ENCODE measurements at places on chromosomes 6 and 20.

- no peak for DNase-seq
Observed at GRCh38 chr20:16955971-16956370, 207.8 kb downstream of the OTOR start.

- no peak for DNase-seq
Observed at GRCh38 chr6:117985916-117986315, 78.9 kb downstream of the SLC35F1 start.

DNA sequence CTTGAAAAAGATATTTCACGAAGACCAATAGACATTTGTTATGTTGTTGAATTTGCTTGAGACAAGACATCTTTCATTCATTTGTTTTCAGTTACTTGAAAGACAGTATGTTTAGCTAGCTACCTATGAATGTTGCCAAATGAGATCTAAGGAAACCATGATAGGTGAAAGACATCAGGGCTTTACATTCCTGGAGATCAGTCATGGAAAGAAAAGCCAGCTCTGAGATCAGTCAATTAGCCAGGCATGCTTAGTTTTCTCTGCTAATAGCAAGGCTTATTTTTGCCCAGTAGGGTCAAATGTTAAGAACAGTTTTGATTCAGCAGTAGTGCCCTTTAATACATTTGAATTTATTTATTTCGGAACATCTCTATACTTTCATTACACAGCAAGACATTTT lies 116.5 kb upstream of the EDN1 start:
- no peak for DNase-seq

- no peak for DNase-seq
Observed at GRCh38 chr6:13672904-13673303, 38.7 kb downstream of the RANBP9 start.

DNA sequence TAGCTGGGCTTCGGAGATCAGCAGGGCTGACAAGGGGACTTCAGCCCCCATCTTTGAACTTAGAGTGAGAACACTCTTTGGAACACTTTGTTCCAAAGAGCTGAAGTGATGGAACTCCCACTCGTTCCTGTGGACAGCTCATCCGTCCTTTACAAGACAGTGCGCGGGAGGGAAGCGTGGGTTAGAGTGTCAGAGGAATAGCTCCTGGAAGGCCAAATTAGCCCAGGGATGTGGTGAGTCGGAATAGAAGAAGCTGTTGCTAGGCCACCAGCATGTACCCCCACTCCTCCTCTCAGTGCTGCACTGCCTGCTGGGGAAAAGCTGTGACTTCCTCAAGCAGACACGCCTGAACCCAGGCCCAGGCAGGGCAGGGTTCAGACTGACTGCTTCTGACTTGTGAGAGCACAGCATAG lies 1.7 kb downstream of the SDCBP2 start:
- no peak for DNase-seq

GRCh38 chr6:15313367-15313766 lies 67.5 kb downstream of the JARID2 start:
- no peak for DNase-seq

GRCh38 chr6:157987788-157988699 lies 6.4 kb downstream of the SYNJ2 start:
- DNase-seq: no peak

DNA sequence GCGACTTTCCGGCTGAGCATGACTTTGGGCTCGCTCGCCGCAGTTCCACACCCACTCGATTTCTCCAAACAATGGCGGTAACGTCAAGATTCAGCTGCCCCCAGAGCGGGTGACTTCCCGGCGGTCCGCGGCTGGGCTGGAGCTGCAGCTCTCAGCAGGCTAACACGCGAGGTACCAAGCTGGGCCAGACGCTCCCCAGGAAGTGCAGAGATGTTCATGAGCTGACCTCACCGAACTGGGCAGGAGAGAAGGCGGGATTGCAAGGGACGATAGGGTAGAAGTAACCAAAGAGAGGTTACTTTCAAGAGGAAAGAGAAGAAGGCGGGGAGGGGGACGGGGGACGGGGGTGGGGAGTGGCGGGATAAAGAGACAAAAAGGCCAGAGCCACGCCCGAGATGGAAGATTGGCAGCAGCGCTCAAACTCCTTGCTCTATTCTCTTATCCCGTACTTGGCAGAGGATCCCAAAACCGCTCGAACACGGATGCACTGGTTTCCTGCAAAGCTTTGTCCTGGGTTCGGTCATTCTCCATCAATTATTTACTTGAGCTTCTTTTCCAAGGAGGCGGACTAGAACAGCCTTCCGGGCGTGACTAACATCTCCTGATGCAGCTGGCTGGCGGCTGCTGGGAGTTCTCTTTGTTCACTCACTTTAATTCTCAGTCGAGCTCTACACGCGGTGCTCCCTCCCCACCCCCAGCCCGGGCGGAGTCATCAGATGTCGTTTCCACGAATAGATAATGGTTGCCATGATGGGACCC lies at the start of gene MTCL3:
TSS of gene MTCL3 (minus strand) at position 626 of the 759 bp plus-strand sequence.
- DNase-seq: peak; percentile 92

DNA sequence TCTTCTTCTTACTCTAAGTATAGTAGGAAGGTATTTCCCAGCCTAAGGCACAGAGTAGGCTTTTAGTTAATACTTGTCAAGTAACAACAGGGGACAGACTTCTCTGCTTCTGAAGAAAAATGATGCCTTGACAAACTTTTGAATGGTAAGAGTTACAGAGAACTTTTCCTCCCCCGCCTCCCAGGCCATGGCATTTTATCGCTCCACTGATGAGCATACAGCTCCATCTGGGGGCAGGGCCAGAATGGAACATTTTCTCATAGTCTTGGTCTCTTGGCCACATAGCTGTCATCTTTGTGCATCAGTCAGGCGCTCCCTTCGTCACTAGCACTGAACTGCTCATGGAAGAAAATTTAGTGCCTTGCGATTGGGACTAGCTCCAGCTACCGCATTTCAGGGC lies 1066.8 kb upstream of the CITED2 start:
- DNase-seq: no peak

GRCh38 chr6:42454428-42454791 lies 2.7 kb upstream of the TRERF1 start:
- no peak for DNase-seq

DNA sequence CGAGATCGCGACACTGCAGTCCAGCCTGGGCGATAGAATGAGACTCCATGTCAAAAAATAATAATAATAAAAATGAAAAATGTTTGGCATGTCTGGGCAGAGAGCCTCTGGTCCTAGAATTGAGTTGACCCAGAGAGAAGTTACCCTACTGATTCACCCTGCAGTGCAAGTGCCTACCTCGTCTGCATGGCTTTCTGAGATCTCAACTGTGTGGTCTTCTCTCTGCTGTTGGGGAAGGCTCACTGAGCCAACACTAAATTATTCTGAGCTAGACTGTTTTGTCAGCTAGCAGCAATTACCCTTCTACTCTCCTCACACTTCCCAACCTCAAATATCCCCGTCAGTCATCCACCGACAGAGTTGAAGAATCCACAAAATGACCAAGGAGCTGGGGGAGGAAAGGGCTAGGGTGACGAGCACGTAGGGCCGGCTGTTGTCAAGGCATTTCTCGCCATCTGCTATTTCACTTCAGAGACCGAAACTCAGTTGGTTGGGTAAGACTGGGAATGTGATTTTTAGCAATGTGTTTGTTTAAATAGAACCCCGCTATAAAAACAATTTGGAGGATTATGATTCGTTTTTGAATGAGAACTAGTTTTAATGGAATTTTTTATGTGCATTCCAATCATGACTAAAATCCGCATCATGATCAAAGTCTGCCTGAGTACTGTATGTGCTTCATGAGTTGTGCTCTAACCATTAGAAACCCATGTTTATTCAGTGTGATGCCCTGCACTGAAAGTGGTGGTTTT lies 9.4 kb downstream of the MAS1 start:
- no peak for DNase-seq

- no peak for DNase-seq
Observed at GRCh38 chr20:37945091-37945547, 42.2 kb downstream of the VSTM2L start.

DNA sequence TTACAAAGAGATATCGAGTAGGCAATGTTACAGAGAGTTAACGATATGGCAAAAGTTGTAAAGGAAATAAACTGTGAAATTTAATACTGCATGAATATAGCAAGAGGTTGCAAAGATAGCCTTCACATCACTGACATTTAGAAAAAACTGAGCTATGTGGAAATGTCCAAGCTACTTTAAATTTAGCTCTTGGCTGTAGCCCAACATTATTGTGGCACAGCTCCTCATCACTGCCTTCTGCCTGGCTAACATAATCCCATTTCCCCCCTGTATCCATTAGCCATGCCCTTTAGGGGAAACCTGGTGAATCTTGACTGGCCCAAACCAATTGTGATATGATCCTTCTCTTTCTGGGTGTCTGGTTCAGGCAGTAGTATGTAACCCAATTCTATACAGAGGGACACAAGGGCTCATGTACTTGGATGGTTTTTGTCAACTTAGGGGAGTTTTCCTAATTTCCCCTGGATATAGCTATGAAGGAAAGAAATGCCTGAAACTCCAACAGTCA lies 115.4 kb downstream of the PFDN4 start:
- DNase-seq: no peak

DNA sequence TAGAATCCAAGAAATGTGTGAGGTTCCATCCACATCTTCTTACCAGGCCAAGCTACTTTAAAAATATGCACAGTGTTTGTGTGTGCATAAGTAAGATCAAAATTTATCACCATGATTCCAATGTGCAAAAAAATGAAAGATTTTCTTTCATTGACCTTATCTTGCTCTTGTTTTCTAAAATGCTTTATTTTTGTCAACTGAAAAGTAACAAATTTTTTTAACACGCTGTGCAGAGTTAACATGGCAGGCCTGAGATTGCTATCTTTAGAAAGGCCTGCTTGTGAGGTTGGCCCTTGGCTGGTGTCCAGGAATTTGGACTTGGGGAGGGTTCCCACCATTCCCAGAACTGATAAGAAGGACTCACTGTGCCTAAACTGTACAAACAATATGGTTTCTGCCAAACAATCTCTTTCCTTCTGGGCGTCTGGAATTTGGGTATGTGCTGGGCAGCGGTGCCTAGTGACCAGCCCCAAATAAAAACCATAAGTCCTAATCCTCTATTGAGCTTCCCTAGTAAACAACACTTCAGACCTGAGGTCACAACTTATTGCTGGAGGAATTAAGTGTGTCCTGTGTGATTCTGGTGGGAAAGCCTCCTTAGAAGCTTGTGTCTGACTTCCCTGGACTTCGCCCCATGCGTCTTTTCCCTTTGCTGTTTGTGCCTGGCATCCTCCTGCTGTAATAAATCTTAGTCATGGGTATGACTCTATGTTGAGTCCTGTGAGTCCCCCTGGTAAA lies 19.8 kb upstream of the MYLIP start:
- no peak for DNase-seq

DNA sequence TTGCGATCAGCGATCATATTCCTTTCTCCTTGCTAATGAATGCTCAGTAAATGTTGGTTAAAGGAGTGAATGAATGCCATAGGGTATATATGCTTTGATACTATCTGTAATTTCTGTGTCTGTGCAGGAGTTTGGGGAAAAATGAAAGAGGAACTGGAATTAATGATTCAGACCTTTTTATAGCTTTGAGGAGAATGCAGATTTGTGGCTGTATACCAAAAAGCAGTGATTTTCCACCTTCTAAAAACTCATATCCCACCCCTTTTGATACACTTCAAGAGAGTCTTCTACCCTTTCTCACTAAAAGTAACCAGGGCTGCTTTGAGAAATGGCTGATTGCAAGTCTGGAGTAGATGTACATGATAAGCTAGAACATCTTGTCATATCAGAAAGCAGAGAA lies 26.6 kb upstream of the SUMO4 start:
- DNase-seq: no peak

DNA sequence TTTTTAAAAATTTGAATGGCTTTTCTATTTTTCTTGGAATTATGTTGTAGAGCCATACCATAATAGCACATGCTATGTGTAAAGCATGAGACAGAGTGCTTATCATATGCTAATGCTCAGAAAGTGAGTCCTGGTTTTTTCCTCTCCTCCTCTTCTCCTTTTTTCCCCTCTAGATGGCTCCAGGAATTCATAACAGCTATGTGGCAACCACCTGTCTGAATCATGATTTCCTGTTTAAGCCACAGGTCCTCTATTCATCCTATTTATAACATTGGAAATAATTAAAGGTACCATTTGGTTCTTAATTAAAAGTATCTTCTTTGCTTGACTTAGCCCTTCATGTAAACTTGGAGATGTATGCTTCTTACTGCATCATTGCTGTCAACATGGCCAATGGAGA lies 260.0 kb upstream of the MAP3K7 start:
- DNase-seq: no peak

DNA sequence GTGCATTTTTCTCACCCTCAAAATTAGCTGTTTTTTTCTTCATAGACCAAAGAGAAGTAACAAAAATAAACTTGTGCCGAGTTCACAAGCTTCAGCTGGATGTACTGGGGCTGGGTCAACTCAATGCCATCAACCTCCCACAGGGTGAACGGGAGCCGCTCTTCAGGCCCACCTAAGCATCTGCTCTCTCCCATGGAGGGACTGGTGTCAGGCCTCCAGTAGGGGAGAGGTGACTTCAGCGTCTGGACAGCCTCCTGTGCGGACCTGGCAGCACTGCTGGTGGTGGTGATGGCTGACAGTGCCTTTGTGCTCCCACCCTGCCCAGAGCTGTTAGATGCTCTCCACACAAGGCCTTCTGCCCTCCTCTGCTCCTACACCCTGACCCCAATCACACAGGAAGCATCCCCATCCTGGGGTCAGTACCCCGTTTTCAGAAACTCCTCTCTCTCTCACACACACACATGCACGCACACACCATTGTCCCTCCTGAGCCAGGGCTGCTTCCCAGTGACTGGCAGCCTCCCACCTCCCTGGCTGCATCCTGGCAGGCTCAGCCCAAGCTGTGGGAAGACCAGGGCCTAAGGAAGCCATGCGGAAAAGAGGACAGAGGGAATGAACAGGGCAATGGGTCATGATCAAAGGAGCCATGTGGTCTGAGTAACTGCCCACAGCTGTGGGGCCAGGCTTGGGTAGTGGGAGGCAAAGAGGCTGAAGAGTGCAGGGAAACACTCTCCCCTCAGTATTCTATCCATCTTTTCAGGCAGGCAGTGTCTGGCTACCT lies 17.7 kb downstream of the CST8 start:
- no peak for DNase-seq

DNA sequence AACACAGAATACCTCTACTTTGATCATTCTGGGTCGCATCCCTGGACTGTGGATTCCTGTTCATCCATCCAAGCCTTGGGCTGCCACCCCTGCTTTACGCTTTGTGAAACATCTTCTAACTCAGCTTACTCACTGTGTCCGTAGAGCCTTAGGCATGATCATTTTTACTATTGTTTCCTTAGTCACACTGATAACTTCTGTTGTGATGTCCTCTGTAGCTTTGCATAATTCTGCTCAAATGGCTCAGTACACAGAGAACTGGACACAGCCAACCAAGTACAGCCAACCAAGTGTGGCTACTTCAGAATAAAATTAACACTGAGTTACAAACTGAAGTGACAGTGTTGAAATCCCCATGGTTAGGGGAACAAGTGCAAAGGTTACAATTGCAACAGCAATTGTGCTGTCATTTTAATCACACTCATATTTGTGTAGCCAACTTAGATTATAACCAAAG lies 8.6 kb upstream of the FKBP1A start:
- DNase-seq: no peak
